ENCODE measurements at places on chromosomes 3 and 15.

GRCh38 chr3:64694114-64694513 lies 6.3 kb upstream of the ADAMTS9 start:
- no peak for DNase-seq

DNA sequence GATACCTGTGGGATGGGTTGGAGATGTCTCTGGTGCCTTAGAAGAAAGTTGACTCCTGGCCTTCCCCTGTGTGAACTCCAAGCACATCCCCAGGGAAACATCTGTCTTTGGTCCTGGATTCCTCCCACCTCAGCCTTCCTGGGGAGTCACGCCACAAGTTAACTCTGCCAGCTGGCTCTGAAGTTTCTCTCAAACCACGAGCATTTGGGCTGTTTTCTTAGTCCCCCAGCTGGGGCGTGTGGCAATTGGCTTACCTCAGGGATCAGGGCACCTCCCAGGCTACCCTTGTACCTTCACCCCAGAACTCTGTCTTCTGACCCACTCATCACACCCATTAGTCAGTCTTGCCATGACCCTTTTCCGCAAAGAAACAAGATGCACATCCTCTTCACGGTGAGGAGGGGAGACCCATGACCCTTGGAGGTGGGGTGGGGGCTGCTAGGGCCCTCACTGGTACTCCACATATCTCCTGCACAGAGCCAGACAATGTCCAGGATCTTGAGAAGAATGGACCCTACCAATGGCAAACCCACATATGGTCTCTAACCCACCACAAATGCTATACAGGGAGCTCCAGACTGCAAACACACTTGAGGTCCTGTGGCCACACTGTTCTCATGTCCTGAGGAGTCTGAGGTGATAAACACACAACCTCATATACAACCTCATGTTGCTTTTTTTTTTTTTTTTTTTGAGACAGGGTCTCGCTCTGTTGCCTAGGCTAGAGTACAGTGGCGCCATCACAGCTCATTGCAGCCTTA lies 3.9 kb downstream of the NEIL1 start:
- no peak for DNase-seq

DNA sequence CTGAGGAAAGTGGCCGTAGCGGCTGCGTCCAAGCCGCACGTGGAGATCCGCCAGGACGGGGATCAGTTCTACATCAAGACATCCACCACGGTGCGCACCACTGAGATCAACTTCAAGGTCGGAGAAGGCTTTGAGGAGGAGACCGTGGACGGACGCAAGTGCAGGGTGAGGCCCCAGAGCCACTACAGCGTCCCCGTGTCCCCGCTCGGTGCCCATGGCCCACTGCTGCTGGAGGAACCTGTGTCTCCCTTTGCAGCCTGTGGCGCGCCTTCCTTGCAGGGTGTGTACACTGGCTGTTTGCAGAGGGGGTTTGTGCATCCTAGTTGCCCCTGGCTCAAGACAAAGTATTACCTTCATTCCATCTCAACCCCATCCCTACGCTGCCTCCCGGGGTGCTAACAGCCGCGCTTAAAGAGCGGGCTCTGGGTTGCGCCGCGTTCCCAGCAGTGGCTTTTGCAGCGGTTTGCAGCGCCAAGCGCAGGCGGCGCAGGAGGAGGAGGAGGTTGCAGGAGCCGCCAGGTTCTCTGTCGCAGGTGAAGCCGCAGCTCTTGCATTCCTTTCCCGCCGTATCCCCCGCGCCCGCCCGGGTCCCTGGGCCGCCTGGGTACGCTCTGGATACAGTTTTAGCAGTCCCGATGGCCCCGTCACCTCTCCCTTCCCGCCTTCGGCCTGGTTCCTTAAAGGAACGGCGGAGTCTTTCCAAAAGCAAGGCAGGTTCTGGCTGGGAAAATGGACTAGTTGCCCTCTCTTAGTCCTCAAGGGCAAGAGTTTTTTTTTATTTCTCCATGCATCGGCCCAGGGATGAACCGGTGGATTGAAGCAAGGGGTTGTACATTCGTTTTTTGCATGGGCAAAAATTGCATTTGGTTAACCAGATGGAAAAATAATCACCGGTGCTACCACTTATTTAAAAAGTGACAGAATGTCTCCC lies 1.2 kb downstream of the CRABP1 start:
- DNase-seq, result no peak

DNA sequence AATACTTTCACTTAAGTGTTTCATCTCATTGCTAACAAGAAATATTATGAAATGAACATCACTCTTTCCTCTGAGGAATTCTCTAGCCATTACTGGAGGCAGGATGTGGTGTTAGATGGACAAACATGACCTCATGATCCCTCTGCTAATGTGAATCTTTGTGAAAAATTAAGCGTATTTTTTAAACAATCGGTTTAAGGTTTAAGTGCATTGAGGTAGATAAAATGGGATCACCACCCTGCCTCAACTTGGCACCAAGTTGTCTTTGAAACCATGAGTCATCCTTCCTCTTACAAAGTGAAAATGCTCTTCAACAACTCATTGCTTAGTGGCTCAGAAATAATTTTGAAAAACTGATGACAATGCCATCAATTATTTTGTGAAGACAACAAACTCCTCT lies 76.0 kb upstream of the DCBLD2 start:
- DNase-seq, result no peak

DNA sequence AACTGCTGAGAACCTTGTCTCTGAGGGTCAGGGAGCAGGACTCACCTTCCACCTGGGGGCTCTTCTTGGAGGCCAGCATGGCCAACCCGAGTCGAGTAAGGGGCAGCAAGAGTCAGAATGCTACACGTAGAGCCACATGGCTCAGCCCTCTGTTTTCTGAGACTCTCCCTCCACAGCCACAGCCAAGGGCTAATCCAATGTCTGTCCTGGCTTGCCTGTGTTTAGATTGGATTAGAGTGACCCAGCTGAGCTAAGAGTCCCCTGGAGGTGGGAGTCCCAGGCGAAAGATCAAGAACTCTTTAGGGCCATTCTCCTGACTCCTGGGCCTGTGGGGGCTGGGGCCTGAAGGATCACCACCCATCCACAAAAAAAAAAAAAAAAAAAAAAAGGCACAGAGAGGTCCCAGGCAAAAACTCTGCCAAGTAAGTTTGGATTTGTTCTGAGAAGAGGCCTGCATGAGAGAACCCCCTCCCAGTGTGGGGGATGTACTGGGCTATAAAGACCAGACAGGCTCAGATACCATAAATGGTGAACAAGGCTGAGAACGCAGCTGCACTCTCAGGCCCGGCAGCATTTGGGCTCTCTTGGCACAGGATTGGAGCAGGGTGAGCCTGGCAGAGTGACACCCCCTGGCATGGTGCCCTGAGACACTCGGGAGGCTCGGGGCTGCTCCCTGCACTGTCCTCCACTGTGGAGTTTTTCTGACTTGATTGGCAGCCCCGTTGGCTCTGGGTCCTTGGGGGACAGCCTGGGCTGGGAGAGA lies 88.0 kb upstream of the OSBPL11 start:
- DNase-seq, result no peak

- DNase-seq, result peak; percentile 45
Measured at GRCh38 chr15:64883997-64884511, 27.6 kb upstream of the ANKDD1A start.

- DNase-seq, result no peak
Measured at GRCh38 chr15:98514034-98514622, 134.2 kb upstream of the IGF1R start.

- DNase-seq, result no peak
Measured at GRCh38 chr15:67180514-67181191, 73.8 kb downstream of the AAGAB start.

- no peak for DNase-seq
Measured at GRCh38 chr15:89745768-89746167, 5.3 kb downstream of the MESP1 start.

DNA sequence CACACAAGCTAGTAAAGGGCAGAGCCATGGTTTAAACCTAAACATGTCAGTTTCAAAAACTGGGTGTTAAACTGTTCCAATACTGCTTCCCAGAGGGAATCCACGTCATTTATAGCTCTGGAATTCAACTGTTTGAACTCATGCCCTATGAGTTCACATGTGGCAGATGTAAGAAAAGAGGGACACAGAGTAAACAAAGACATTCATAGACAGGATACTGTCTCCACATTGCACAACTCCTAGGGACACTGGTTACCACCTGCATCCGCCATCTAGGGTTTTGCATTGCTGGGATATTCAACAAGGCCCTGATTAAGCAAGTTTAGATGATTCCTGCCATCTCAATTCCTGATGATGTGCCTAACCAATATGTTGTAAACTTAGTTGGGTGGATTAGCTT lies 134.1 kb upstream of the COL8A1 start:
- DNase-seq, result no peak

GRCh38 chr3:16513141-16514020 lies at the start of gene RFTN1:
TSS of gene RFTN1 (minus strand) at chr3:16513699. CDS start at chr3:16493869, 19,830 bp downstream.
- peak; percentile 65 for DNase-seq

GRCh38 chr15:69164807-69165636 lies 4.6 kb downstream of the GLCE start:
- no peak for DNase-seq

DNA sequence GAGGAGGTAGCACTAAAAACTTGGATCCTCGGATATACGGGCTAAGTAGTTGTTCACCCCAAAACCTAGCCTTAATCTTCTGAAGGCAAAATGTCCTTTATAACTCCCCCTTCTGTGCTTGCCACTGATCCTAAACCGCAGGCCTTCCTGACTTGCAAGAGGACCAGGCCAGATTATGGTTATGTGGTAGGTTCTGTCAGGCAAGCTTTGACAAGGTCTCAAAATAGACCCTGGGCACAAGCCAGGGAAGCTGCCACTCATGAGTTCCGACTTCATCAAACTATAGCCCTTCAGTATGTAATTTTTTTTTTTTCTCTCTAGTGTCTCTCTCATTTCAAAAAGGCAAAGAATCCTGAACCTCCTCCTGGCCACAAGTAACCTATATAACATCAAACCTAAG lies 3.2 kb downstream of the LRRFIP2 start:
- no peak for DNase-seq

DNA sequence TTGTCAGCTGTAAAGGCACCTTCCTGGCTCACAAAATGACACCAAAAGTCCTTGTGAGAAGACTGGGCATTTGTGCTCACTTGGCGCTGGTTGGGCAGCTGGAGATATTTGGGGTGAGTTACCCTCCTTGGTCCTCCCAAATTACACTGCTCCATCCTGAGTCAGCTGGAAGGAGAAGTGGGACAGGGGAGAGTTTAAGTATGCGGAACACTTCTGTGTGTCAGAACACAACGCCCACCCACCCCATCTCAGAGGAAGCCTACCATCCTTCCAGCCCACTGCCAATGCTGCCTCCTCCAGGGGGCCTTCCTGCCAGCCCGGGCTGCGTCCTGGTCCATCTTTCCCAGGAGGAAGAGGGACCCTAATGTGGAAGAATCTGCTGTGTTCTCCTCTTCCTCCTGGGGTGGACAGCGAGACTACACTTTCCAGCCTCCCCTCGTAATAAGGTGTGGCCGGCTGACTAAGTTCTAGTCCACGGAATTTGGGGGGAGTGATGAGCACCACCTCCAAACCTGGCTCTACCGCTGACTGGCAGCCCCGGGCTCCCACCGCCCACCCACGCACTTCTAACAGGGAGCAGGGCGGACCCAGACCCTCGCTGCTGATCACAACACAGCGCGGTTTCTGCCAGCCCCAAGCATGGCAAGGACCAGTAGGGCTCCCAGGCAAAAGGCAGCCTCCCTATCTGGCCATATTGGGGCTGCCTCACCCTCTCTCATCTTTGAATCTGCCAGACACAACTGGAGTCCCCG lies 265.0 kb downstream of the XXYLT1 start:
- no peak for DNase-seq

GRCh38 chr3:76400141-76400540 lies 614.8 kb upstream of the ZNF717 start:
- no peak for DNase-seq

DNA sequence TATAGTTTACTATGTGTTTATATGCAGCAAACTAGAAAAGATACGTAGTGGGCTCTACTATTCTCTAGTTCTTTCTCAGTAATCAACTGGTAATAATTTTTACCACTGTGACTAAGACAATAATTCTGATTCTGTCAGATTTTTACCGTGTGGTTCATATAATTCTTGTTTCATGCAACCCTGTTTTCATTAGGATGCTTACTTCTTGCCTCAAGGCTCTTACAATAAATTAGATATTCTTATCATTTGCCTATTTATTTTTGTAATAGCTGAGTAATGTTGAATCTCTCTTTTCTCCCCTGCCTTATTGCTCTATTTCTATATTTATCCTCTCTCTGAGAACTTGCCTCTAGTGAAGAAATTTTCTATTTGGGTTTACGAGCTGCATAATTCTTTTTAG lies 524.7 kb downstream of the NAALADL2 start:
- DNase-seq, result no peak

GRCh38 chr3:12442654-12443501 lies 41.4 kb upstream of the TSEN2 start:
- no peak for DNase-seq

DNA sequence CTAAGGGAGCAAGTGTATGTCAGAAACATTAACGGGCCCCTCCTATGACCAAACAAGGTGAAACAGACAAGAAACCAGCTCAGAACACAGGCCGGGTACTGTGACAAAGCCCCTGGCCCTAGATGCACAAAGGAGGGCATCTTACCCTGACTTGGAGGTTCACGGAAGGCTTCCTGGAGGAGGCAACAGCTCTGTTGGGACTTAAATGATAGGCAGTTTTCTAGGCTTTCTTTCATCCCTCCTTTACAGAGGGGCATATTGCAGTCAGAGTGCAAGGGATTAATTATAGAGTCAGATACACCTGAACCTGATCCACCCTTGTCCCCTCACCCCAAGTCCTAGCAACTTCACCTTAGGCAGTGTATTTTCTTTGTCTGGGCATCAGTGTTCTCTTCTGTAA lies 8.4 kb downstream of the EPHB3 start:
- no peak for DNase-seq

DNA sequence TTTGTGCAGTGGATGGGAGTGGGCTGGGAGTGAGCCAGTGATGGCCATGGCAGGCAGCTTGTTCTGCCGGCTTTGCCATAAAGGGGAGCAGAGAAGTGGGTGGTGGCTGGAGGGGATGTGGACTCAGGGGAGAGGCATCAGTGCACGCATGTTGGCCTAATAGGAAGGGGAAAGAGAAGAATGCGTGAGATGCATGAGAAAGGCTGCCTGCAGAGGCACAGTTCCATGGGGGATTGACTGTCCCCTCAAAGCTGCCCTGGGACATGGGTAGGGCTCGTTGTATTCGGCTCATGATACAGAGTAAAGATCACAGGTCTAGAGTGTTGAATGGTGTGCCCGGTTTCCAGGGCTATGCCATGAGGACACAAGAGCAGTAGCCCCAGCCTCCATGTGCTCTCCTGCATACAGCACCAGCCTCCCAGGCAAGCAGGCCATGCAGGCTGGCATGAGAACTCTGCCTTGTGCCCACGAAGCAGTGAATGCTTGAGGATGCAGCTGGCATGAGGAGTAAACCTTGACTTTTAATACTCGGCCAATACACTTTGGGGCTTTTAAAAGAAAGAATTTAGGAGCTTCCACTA lies 68.0 kb upstream of the SNRPA1 start:
- DNase-seq, result no peak

DNA sequence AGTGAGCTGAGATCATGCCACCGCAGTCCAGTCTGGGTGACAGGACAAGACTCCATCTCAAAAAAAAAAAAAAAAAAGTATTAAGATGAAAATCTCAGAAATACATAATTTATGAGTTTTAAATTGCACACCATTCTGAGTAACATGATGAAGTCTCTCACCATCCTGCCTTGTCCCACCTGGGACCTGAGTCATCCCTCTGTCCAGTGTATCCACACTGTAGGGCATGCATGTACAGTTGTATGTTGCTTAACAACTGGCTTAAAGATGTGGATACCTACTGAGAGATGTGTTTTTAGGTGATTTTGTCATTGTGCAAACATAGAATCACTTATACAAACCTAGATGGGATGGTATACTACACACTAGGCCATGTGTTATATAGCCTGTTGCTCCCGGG lies 17.1 kb downstream of the ASB14 start:
- DNase-seq, result no peak

Measured in activated B cell treated with CpG ODN at 0.5 μM for 24 hours (primary cell).